ENCODE measurements at places on chromosomes 5 and 9.
A peak's percentile ranks its signal among the peaks of the same experiment; 100 is the strongest.

- peak; percentile 83 for DNase-seq
Observed at GRCh38 chr5:122924203-122924602, 78.8 kb downstream of the SNX24 start.

DNA sequence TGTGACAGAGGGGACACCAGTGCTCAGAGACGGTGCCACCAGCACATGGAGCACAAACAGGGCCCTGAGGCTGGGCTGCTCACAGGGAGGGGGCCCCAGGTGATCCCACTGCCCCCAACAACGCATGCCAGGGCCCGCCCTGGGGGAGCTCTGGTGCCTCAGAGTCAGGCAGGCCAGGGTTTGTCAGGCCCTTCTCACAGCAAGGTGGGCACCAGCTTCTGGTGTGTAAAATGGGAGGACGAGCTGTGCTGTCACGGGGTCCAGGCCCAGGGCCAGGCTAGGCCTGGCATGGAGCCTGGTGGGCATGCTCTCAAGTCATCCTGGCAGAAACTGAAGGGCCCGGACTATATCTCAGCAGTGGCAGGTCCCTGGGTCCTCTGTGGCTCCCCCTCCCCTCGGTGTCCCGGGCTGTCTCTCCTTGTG is 34.5 kb downstream of the PRRT1B start:
- DNase-seq = no peak

DNA sequence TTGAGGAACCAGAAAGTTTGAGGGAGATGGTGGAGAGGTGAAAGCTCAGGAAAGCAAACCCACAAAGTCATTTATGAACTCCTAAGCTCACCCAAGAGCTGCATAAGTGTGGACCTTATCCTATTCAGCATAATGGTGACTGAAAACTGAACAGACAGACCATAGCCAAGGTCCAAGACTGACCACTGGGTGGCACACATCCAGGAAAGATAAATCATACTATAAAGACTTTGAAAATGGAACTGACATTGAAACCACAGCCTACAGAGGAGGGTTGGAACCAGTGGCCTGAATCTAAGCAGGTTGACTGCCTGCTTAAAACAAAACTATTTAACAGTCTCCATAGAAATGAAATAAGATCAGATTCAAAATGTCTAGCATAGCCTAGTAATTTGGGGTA is 121.0 kb upstream of the RGS7BP start:
- DNase-seq = no peak

GRCh38 chr9:132099741-132100407 is 20.2 kb upstream of the MED27 start:
- DNase-seq = no peak

- DNase-seq = no peak
Observed at GRCh38 chr9:130576176-130576575, 3.2 kb upstream of the FUBP3 start.

DNA sequence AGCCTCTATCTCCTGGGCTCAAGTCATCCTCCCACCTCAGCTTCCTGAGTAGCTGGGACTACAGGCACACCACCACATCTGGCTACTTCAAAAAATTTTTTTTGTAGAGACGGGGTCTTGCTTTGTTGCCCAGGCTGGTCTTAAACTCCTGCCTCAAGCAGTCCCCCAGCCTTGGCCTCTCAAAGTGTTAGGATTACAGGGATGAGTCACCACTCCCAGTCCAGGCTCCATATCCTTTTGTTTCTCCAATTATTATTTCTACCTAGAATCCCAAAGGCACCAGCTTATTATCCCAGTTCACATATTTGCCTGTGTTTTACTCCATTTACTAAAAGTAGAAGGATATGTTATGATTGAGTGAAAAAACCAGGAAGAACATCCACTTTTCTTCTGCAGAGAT is 84.9 kb downstream of the TEK start:
- no peak for DNase-seq

DNA sequence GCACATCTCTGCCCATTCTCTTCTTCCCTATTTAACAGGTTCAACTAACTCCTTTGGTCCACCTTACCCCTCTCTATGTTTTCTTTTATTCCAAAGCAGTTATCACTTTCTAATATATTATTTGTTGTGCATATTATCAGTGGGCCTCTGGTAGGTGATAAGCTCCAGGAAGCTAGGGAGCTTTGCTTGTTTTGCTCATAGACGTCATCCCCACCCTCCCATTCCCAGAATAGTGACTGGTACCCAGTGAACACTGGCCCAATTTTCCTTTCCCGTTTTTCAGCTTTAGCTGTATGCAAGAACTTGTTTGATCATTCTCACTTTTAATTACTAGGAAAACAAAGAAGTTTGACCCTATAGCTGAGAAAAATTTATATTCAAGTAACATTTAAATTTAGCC is 6.9 kb downstream of the ABHD17B start:
- DNase-seq = no peak

GRCh38 chr5:56314529-56314928 is 81.4 kb upstream of the ANKRD55 start:
- DNase-seq = peak; percentile 25

DNA sequence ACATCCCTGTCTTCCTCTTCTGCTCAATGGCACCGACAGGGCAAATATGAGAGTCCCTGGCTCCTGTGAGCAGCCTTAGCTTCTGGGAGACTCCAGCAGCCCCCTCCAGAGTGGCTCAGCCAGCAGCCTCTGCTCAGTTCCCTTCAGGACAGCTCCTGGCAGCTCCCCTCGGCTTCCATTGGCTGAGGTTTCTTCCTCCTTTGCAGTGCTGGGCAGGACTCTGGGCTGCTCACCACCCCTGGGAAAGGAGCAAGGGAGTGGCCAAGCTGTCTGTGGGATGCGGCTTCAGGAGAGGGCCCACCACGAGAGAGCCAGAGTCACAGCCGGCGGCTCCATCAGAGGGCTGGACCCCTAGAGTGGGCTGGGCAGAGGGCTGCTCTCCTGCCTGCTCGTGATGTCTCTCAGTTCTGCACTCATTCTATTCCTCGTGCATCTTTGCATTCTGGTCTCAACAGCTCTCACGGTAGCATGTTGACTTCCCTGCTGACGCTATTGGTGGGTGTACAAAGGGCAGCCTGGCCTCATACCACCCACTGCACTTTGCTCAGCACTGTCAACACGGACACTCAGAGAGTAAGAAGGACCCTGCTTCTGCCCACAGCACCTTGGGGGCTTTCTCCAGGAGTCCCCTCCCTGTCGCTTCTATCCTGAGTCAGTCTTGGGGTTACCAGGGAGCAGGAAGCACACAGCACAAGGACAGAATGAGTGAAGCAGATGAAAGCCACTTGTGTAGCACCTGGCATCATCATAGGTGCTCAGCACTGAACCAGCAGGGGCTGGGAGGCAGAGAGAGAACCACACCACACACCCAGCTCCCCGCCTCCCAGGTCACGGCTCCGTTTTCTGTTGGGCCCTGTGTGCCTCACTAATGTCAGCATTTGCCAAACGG is 80.9 kb upstream of the ALDH1B1 start:
- DNase-seq = no peak

DNA sequence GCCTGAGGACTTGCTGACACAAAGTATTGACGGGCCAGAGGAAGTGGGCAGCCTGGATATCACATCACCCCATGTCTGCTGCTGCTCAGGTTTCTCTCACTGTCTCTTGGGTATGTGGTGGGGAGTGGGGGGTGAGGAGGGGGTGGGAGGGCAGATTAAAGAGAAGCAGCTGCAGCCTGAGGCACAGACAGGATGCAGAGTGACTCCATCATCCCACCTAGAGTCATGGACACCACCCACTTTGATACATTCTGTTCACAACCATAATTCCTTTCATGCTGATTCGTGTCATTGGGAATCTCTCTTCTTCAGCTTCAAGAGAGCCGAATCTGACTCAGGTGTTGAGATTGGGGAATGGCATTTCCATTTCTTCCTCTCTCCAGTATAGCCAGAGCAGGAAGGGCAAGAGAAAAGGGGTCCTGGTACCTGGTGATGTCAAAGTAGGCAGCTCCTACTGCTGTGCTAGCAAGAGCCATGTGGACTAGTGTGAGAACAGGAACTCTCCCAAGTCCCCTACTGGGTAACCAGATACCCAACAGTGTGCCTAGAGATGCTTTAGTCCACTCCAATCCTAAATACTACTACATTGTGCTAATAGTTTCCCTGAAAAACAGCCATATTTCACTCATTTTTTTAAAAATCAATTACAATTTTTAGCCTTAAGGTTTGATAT is 22.4 kb downstream of the GRAMD2B start:
- peak; percentile 47 for DNase-seq
